ENCODE measurements at places on chromosomes 13 and 19.

GRCh38 chr19:45346449-45346848 lies 5.9 kb downstream of the KLC3 start:
- no peak for DNase-seq

DNA sequence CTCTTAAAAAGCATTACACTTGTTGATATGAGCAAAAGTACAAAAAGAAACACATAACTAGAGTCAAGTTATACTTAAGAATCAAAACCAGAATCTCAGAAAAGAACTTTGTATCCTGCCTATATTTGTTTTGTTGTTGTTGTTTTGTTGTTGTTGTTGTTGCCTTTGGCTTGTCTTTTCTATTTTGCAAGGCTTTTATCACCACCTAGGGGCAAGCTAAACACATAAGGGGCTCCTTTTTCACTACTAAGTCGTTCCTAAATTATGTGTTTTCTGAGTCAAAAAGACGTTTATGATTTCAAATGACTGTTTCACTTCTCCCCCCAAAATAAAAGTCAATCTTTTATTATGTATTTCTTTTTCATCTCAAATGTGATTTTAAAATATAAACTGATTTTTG lies 250.2 kb downstream of the RBM26 start:
- DNase-seq, result no peak

GRCh38 chr13:43786472-43786765 lies 353 bp downstream of the ENOX1 start:
- DNase-seq, result no peak

DNA sequence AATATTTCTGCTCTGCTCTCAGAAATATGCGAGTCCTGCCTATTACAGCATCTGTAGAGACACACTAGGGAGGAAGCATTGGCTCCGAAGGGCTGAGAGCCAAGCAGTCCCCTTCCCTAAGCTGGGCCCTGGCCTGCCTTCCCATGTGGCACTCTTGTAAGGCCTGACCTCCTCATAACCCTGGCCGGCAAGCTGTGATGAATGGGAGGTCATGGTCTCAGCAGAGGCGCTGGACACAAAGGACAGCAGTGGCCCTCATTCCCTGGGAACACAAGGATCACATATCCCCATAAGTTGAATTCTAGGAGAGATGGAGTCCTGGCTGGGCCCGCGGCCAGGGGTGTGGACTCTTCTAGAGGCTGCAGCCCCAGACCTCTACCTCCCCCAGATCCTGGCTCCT lies 483.3 kb downstream of the ZNF536 start:
- no peak for DNase-seq

DNA sequence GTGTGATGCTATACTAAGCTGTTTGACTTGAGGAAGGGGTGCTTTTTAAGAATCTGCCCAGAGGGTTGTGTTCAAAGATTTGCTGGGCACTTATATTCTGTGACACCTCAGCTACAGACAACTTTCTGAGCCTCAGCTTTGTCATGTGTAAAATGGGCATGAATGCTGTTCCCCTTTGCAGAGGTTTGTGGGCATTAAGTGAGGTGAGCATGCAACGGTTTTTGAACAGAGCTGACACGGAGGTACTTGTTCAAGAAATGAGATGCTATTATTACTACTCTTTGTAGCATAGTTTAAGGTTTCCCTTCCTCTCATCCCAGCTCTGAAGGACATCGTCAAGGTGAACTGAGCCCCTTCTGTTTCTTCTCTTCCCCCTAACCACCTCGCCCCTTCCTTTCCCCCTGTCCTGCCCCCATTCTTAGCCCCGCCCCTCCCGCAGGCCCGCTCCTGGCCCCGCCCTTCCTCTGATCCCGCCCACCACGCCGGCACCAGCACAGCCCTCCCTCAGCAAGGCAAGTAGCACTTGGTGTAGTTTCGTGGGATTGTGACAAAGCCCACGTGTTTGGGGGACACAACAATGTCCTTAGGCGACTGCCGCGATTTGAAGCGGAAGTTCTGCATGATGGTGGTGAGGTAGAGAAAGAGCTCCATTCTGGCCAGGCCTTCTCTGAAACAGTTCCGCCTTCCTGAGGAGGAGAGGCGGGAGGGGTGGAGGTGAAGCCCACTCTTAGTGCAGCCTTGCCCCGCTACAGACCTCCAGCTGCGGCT lies 26.1 kb upstream of the CYP2A7 start:
- DNase-seq, result peak; percentile 28

- DNase-seq, result no peak
Observed at GRCh38 chr13:111540486-111540885, 220.0 kb downstream of the TEX29 start.

GRCh38 chr19:56314018-56314380 lies 640 bp downstream of the ZSCAN5A start:
- DNase-seq, result no peak

GRCh38 chr19:55391191-55391670 lies 5.5 kb downstream of the RPL28 start:
- DNase-seq, result no peak

DNA sequence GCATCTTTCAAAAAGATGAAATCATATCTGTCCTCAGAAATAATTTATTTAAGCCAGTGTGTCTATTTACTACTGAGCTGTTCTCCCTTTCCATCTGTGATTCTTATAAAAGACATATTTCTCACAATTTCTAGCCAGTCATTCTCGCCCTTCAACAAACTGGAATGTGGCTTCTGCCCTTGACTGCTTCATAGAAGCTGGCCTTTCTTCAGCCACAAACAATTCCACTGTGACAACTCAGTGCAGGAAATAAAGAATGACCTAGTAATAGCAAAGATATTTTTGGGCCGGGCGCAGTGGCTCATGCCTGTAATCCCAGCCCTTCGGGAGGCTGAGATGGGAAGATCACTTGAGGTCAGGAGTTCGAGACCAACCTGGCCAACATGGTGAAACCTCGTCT lies 655.5 kb downstream of the PCDH9 start:
- DNase-seq, result no peak

GRCh38 chr13:20393273-20394168 lies 132.1 kb downstream of the CRYL1 start:
- no peak for DNase-seq

DNA sequence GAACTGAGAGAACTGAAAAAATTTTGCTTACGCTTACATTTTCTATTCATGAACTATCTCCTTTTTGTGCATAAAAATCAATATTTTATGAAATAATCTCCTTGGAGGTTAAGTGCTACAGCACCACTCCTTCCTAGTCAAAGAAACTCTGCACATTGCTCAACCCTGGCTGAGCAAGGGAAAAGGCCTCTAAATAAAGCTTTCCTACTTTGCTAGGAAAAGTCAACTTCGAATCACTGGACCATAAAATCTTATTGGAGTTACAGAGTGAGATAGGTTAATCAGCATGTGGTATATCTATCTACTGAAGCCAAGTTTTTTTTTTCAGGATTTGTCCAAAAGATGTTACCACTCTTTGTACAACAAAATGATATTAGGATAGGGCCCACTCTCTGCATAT lies 57.5 kb upstream of the HMGB1 start:
- DNase-seq, result no peak

- DNase-seq, result peak; percentile 6
Observed at GRCh38 chr19:16942583-16942982, 53.8 kb downstream of the F2RL3 start.

- no peak for DNase-seq
Observed at GRCh38 chr19:38617283-38617763, 430 bp downstream of the MAP4K1 start.

DNA sequence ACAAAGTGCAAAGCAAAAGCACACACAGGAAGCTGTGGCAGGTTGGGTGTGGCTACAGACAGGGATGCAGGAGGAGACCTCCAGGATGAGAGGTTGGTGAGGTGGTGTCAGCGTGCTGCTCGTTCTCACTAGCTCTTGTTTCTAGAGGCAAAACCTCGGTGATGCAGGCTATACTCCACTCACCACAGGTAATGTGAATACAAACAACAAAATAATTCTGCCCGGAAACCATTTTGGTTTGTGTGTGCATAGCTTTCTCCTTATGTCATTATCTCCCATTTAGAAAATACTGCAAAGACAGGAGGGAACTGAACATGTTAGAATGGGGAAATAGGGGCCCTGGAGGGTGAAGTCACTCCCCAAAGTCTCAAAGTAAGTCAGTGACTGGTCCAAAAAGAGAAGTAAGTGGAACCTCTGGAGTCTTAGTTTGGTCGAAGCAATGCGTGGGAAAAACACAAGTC lies 9.4 kb downstream of the LCP1 start:
- DNase-seq, result no peak

GRCh38 chr19:7968796-7969554 lies 25.5 kb upstream of the TIMM44 start:
- no peak for DNase-seq

DNA sequence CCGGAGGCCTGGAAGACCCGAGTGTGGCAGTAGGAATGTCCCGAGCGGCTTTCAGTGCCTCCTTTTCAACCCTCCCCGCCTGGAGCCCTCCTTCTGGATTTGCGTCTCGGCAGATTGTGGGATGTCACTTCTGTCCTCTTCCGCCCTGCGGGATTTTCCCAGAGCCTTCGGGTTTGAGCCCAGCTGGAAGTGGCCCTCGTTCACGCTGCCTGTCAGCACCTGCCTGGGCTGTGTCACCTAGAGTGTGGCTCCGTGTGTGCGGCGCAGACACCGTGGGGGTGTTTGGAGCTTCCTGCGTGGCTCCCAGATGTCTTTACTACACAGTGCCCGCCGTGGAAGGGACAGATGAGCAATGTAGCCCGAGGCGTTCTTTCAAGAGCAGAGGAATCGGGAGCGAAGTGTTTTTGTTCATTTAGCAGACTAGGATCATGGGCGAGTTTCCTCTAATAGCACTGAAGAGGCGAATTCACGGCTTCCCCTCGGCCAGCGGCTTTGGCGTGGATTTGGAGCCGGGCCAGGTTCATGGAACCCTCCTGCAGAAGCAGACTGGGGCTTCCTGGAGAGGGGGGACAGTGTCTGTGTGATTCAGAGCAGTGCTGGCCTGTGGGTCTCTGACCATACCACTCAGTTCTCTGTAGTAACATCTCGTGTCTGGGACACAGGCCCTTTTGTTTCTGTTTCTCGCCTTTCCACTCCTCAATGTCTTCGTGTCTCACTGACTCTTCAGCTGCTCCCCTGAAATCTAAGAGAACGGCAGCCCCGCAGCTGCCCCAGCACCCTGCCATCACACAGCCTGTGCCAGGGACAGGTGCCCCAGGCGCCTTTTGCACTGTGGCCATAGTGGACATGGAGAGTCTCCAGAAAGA lies 68.0 kb downstream of the KDM4B start:
- DNase-seq, result no peak

- DNase-seq, result peak; percentile 31
Observed at GRCh38 chr13:102401265-102401664, 583 bp downstream of the FGF14 start.

DNA sequence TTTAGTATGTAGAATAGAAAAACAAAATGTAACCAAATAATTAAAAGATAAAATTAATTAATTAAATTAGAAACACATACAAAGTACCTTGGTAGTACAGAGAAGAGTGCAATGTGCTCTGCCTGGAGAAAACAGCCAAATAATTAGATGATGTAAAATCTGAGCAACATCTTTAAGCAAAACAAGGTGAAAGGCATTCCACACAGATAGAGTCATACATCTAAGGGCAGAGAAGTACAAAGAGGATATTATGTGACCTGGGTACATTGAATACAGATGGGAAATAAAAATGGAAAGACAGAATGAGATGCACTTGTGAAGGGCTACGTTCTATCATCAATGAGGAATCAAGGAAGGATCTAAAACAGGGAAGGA lies 25.2 kb upstream of the FNDC3A start:
- DNase-seq, result no peak

- DNase-seq, result peak; percentile 87
Observed at GRCh38 chr19:44141191-44142058, at the start of gene ZNF234. TSS of gene ZNF234 (plus strand) at chr19:44141554. CDS start at chr19:44144633, 3,079 bp downstream.

DNA sequence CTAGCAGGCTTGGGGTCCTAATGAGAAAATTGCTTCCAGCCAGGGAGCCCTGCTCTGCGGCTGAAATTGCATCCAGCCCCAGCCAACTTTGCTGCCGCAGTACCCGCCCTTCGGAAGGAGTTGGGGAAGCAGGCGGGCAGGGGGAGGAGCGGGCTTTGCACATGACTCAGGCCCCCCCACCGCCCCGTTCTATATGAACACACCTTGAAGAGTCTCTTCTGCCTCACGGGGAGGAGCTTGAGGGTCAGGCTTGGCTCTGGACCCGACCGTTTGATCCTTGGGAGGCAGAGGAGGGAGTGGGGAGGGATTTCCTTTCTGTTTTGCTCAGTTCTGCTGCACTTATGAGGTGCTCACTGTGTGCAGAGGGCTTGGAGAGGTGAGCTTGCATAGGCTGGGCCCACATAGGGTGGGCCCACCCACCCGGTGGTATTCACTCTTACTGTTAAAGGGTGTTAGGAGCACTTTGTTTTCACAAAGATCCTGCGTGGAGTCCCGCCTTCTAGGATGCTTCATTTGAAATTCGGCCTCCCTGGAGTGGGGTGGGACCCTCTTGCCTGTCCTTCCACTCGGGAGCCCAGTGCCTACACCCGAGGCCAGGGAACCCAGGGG lies 46.5 kb downstream of the LYL1 start:
- no peak for DNase-seq

GRCh38 chr19:34667349-34668076 lies 9.4 kb downstream of the SCGB2B2 start:
- no peak for DNase-seq

DNA sequence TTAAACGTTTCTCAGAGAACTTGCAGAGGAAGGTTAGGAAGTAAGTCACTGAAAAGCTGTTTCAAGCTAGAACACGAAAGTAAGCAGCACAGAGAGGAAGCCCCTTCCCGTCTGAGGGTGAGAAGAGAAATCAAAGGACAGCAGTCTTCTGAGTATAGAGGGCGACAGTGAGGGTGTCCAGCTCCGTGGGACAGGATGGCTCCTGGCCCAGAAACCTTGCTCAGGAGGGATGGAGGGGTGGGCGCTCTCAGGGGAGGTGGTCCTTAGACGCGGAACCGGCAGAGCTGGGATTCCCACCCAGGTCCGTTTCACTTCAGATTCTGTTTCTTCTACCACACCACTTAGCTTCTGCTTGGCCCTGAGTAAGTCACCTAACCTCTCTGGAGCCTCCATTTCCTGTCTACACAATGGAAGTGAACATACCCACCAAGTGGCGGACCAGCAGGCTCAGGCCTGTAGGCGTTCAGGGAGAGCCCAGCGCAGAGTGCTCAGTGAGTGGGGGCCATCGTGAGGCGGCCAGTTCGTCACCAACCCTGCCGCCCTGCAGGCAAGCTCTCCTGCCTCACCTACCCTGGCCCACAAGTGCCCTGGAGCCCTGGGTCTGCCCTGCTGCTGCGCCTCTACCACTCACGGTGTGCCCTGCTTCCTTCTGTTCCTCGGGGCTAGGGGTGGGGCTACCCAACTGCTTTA lies 5.5 kb upstream of the RSPH6A start:
- DNase-seq, result no peak

- no peak for DNase-seq
Observed at GRCh38 chr19:32928806-32929205, 43.0 kb downstream of the CEP89 start.

GRCh38 chr19:18384775-18385174 lies 1.2 kb upstream of the GDF15 start:
- no peak for DNase-seq

- no peak for DNase-seq
Observed at GRCh38 chr13:25242956-25243355, 44.3 kb downstream of the MTMR6 start.

DNA sequence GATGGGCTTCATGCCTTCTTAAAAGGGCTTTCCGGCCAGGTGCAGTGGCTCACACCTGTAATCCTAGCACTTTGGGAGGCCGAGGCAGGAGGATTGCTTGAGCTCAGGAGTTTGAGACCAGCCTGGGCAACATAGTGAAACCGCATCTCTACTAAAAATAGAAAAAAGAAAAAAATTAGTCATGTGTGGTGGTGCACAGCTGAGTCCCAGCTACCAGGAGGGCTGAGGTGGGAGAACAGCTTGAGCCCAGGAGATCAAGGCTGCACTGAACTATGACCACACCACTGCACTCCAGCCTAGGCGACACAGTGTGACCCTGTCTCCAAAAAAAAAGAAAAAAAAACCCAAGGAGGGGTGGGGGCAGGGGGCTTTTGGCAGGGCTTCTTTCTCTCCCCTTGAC lies 7.2 kb downstream of the CARS2 start:
- no peak for DNase-seq

All from GM13976 (cell line).